ENCODE measurements at places on chromosomes 1 and 21.
A peak's percentile ranks its signal among the peaks of the same experiment; 100 is the strongest.

GRCh38 chr1:117120774-117121588 lies 568 bp downstream of the TRIM45 start:
- DNase-seq = peak; percentile 43

DNA sequence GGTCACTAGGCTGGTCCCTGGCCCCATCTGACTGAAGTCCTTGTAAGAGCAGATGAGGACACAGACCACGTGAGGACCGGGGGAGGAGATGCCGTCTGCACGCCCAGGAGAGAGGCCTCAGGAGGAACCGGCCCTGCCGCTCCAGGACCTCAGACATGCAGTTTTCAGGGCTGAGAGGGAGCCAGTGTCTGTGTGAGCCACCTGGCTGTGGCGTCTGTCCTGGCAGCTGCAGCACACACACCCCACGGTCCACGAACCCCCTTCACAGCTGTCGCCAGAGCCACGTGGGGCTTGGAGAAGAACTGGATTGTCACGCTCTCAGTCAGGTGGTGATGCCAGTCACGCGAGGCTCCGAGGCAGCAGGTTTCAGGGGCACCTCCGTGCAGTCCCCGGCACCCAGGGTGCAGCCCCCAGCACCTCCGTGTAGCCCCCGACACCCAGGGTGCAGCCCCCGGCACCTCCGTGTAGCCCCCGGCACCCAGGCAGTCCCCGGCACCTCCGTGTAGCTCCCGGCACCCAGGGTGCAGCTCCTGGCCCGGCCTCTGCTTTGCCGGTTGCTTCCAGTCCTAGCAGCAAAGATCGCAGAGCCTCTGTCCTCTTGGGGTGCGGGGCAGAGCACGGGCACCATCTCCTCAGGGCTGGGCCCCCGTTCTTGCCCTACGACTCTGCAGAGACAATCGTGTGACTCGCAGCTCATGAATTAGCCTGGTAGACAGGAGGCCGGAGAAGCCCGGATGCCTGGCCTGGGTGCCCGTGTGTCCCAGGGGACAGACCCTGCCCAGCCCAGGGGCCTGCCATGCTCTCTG lies 19.0 kb upstream of the SUMO3 start:
- DNase-seq = no peak

DNA sequence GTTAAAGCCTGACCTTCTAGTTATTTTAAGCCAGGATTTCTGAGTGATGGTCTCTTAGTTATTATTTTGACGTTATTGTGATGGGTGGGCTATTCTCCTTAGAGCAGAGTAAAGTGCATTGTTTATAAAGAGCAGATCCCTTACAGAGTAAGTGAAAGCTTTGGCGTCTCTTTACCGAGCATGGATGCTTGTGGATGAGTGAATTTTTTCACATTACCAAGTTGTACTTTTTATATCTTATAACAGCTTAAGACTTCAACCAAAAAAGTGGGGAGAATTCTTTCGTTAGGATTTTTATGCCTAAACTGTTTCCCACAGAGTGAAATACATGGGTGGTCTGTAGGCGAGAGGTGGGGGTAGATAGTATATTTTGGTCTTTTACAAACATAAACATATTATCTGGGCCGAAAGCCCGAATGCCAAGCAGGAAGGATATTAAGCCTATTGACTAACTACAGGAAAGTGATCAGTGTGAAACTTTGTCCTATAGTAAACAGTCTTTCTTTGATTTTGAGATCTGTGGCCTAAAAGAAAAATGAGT lies 279.1 kb upstream of the C1orf105 start:
- DNase-seq = no peak

- DNase-seq = no peak
Observed at GRCh38 chr1:9657521-9658032, 6.0 kb downstream of the PIK3CD start.

DNA sequence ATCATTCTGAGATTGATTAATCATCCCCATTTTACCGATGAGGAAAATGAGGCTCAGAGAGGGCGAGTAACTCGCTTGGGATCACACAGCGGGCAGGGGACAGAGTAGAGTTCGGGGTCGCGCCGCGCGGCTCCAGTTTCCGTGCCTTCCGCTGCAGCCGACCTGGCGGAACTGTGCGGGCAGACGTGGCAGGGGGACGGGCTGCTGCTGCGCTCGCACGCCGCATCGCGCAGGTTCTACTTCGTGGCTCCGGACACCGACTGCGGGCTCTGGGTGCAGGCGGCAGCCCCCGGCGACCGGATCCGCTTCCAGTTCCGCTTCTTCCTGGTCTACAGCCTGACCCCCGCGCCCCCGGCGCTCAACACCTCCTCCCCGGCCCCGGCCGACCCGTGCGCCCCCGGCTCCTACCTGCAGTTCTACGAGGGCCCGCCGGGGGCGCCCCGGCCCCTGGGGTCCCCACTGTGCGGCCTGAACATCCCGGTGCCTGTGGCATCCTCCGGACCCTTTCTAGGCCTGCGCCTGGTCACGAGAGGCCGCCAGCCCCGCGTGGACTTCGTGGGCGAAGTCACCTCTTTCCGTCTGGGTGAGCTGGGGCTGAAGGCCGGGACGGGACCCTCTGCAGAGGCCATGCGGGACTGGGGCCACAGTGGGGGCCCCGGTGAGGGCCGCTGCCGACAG lies 2.3 kb downstream of the LDLRAD2 start:
- DNase-seq = no peak

DNA sequence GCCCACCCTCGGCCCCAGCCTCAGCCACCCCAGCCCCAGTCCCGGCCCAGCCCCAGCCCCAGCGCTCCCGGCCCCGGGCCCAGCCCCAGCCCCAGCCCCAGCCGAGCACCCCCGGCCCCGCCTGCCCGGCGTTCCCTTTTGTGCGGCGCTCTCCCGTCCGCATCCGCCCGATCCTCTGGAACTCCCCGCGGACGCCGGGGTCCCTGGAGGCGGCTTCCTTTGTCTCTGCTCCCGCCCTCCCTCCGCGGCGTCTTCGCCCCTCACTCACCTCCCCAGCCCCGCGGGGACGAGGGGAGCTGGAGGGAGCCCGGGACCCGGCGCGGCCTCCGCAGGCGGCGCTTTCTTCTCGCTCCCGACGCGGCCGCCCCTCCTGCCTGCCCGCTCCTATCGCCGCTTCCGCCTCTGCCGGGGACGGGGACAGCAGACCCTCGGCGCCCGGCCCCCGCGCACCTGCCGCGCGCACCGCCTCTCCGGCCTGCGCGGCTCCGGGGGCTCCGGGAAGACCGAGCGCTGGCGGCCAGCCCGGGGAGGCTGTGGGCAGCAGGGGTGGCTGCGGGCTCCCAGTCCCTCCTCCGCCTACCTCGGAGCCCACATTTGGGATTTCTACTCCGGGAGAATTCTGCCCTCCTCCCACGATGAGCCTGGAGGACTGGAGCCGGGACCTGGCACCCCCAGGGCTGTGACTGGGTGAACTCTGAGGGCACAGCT lies 14.0 kb downstream of the AGRN start:
- no peak for DNase-seq

DNA sequence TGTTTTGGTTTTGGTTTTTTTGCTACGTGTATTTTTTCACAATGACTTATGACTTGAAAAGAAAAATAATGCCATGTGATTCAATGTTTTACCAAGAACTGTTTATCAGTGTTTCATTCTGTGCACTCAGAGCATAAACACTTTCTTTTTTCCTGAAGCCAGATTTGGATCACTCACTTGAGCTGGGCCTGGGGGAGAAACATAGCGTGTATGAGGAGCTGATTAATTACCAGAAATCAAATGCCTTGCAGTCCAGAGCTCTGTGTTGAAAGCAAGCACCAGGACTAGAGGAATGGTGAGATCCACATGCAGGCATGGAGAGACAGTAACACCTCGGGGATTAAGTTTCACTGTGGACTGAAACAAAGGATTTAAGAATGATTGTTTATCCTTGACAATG lies 642.1 kb upstream of the ADGRL2 start:
- no peak for DNase-seq
